Urinary bladder (tissue), 4 donors: ENCODE measurements at places on chromosomes 6 and 20. TPM values are rescaled to one million over a fixed set of nuclear protein-coding genes. Genes with fewer than 3 reads are reported as not detected.

GRCh38 chr6:159836718-159837490 lies 36.8 kb downstream of the PNLDC1 start:
- DNase-seq: no peak

GRCh38 chr6:11235062-11235461 lies 2.6 kb upstream of the NEDD9 start:
- DNase-seq: no peak

DNA sequence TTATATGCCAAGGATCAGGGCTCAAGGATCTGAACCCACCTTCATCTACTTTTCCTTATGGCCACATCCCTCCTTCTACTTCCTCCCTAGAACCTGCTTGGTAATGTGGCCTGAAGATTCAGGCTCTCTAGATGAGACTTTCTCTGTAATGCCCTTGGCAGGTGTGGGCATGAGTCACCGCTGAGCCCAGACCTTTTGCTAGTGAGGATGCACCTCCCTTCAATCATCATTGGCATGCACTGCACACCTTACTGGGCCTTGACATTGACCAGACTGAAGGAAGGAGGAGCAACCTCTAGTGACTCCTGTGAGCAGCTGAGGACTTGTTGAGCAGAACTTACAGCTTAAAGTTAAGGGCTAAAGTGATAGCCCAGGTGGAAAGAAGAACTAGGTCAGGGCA lies 405.3 kb downstream of the MAFB start:
- DNase-seq: no peak

The PSORS1C2 gene
- total RNA-seq: not detected

DNA sequence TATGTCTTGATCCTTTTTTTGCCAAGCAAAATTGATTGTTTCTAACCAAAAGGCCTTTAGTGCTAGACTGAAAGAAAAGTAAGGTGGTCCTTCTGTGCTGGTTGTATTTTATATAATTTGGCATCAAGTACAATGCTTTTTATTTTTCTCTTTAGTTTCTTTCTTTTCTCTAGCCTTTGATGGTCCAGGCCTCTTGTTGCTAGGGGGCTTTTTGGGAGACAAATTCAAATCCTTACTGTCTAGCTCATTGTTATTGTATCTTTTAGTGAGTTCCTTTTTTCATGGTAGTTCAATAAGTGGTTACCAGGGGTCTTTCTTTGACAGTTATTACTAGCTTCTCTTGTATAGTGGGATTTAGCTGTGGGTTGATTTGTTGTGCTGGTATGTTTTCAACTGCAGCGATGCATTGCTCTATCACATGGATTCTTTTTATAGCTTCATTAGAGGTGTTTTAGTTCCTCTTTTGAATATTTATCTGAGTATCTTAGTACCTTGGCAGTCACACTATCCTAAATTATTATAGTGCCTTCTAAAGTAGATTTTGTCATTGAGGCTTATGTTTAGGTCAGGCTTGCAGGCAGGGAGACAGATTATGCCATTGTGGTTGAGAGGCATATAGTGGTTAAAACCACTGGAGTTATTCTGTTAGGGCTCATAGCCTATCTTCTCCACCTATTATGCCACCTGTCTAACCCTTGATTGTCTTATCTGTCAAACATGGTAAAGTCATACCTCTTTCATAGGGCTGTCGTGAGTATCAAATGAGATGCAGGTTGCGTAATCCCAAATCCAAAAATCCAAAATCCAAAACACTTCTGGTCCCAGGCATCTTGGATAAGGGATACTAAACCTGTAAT lies 49.5 kb downstream of the KCNS1 start:
- DNase-seq: no peak

DNA sequence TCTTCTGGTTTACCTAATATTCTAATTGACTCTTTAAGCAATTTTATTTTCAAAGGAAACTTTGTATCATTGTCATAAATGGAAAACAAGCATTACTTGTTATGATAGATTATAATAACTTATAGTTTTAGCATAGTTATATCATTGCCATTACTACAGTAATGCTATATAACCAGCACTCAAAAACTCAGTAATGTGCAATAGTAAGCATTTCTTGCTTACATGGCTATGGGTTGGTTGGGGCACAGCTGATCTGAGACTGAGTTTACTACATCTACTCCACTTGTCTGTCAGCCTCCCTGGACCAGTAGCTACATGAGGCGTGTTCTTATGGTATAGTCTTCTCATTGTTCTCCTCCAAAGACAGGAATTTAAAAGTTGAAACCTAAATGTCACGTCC lies 1085.6 kb upstream of the FLRT3 start:
- DNase-seq: no peak

DNA sequence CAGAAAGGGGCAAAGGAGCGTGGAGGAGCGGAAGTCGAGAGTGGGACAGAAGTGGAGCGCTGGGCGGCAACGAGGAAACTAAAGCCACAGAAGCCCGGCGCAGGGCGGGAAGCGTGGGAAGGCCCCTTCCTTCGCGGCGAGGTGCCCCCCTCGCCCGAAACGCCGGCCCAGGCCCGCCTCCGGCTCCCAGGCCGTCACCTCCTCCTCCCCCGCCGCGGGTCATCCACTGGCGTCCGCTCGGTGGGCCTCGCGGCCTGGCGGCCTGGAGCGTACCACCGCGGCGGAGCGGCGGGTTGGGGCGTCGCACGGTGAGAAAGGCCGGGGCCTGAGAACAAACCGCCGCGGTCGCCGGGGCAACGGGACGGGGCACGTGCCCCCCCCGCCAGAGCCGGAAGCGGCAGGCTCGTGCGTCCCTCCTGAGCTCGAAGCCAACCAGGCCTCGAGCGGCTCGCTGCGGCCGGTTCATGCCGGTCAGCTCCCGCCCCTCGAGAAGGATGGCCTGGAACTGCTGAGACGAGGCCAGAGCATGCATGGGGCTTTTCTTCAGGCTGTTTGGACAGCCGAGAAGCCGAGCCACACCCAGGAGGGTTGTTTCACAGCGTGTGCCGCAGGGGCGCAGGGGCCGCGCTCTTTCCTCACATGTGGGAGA lies at the start of gene TCP11:
TCP11 (minus strand) TSS at position 333 of the 649 bp plus-strand sequence. CDS start 469 bp downstream, outside the sequence.
- no peak for DNase-seq

- peak; percentile 17 for DNase-seq
These were observed 1.4 kb upstream of the OSBPL2 start for GRCh38 chr20:62236766-62237513.

DNA sequence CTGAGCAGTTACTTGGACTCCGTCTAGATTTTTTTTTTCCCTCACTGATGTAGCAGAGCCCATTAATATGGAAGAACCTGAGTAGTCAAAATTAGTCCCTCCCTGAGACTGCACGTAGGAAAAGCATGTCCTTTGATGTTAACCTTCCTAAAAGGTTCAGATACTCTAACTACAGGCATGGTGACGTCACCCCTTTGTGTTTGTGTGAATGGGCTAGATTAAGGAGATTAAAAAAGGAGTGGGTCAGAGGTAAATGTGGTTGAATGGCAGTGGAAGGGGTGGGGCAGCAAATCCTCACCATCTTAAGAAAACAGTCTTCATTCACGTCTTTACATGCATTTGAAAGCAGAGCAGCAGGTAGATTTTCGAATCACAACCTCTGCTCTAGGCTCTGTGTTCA lies 521.1 kb downstream of the TFAP2B start:
- DNase-seq: peak; percentile 64

GRCh38 chr20:7775072-7775471 lies 165.2 kb downstream of the HAO1 start:
- DNase-seq: no peak

The SMLR1 gene
- total RNA-seq: not detected

The ME1 gene
- total RNA-seq: 12.3 TPM

The BIRC7 gene
- total RNA-seq: not detected

DNA sequence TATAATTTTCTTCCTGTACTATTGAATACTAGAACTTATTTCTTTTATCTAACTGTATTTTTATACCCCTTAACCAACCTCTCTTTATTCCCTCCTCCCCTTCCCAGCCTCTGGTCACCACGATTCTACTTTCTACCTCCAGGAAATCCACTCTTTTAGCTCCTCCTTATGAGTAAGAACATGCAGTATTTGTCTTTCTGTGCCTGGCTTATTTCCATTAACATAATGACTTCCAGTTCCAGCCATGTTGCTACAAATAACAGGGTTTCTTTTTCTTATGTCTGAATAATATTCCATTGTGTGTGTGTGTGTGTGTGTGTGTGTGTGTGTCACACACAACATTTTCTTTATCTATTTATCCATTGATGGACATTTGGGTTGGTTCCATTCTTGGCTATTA lies 152.3 kb upstream of the OLIG3 start:
- DNase-seq: no peak

DNA sequence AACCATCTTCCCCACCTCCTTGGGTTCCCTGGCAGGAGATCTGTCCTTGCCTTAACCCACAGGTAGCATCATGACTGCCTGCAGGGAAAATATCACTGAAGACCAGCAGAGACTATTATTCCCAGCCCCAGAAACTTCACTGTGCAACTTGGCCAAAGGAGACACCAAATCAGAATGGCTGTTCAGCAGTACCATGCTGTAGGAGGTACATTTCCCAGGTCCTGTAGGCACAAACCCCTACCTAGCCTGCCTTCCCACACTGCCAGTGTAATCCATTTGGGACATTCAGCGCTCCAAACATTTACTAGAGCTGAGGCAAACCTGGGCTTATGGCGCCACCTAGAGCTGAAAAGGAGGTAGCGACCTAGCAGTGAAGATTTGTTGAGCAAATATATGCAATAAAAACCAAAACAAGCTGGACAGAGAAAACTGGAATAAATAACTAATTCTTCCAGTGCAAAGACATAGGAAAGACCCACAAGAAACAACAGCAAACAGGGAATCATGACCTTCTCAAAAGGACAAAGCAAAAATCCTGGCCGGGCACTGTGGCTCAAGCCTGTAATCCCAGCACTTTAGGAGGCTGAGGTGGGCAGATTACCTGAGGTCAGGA lies 60.3 kb downstream of the VTA1 start:
- DNase-seq: no peak

The RPS10 gene
- total RNA-seq: 1,395 TPM

The FOXF2 gene
- total RNA-seq: 6.6 TPM

The SLC12A5 gene
- total RNA-seq: 0.69 TPM

DNA sequence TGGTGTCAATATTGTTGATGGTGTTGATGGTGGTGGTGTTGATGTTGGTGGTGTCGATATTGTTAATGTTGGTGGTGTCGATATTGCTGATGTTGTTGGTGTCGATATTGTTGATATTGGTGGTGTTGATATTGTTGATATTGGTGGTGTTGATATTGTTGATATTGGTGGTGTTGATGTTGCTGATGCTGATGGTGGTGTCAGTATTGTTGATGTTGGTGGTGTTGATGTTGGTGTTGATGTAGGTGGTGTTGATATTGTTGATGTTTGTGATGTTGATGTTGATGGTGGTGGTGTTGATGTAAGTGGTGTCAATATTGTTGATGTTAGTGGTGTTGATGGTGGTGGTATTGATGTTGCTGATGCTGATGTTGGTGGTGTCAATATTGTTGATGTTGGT lies 240.0 kb downstream of the CDH4 start:
- DNase-seq: no peak

GRCh38 chr6:132194529-132194928 lies 206.7 kb downstream of the MOXD1 start:
- DNase-seq: no peak

DNA sequence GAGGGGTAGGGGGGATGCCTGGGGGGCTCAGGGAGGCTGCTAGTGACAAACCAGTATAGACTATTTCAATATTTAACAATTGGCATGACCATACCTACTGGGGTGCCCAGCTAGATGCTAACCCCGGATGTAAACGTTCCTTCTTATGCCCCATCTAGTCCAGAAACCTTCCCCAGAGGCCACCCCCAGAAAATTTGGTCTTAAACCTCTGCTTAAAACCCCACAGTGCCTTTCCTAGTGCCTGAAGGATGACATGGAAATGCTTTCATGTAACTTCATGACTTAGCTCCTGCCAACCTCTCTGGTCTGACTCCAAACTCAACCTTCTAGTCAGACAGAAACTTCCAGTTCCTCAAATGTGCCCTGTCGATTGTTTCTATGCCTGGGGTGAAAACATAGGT lies 52.0 kb downstream of the JPH2 start:
- DNase-seq: no peak

GRCh38 chr20:46423882-46424482 lies 17.6 kb upstream of the ELMO2 start:
- no peak for DNase-seq

DNA sequence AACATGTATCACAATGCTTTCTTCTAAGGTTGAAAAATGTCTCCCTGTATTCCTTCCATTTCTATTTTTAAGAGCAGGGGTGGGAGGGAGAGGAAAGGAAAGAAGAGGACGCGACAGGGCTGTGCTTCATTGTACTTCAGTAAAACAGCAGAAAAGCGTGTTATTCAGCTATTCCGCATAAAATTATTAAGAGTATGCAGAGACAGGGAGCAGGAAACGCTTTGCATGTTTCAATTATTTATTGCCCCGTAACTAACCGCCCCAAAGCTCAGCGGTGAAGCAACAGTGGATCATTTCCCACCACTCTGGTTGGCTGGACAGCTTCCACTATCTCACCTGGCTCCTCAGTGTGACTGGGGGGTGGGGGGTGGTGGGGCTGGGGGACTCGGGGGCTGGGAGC lies 188.9 kb downstream of the TTLL2 start:
- DNase-seq: no peak

DNA sequence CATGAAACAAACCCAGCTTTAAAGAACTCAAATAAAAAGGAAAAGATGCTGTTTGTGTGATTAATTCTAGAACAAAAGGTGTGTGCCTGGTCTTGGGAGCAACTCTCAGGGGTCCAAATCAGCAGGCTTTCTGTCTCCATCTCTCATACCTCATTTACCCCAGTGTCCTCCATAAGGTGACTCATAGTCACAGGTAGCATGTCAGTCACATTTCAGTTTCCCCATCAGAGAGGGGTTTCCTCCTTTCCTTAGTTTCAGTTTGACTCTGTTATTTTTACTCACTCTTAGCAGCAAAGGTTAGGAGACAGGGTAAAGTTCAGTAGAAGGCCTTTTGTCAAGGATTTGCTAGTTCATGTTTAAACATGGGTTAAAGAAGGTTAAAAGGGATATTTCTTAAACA lies 46.2 kb downstream of the OGFRL1 start:
- no peak for DNase-seq

The CLDN20 gene
- not detected for total RNA-seq

DNA sequence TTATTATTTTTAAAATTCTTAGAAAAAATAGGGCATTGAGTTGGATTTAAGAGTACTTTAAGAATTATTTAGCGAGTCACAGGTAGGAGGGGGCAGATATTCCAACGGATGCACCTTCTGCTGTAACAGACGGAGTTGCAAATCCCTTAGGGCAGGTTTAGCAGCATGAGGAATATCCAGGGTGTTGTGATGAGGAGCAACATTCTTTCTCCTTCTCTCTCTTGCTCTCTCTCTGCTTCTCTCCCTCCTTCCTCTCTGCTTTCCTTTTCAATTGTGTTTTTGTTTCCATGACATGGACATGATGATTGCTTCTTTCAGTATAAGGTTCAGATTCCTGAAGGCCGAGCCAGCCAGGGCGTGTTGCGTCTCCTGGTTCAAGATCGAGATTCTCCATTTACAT lies 28.9 kb downstream of the CDH26 start:
- DNase-seq: no peak

The FAM83D gene
- total RNA-seq: 11.4 TPM
